Fibroblast of upper back skin (primary cell): ENCODE measurements at places on chromosomes 3 and 15.
A peak's percentile ranks its signal among the peaks of the same experiment; 100 is the strongest.

DNA sequence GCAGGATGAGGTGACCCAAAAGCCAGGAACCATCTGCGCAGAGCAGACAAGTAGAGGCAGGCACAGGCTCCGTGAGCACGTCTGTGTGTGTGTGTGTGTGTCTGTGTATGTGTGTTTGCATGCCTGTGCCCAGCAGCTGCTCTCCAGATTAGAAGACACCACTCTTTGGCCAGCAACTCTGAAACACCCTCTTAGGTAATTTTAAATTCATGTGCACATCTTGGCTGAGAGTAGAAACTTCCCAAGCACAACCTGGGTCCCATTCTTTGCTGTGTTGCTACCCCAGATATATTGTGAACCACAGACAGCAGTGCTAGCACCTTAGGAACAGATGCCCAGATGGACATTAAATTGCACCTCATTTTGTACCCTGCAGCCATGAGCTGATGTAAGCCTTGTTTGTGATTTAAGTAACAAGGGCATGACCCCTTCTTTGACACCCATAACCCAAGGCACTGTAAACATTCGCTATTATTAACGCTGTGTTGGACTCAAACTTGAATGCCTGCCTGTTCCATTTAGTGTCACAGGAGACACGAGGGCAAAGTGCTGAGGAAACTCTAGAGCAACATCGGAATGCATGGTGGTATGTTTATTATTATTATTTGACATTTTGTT is at the start of gene FILIP1L:
FILIP1L (minus strand) TSS at position 89 of the 618 bp plus-strand sequence.
- no peak for DNase-seq

DNA sequence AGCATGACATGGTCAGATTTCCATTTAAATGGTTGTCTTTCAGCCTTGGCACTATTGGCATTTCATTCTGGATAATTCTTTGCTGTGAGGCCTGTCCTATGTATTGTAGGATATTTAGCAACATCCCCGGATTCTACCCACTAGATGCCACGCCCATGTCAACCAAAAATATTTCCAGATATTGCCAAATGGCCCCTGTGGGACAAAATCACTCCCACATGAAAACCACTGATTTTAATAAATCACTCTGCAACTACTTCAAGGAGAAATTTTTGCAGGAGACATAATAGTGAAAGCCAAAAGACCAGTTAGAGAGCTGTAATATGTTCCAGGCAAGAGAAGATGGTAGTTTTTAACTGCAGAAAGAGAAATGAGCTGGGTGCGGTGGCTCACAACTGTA is 55.9 kb upstream of the RARB start:
- peak; percentile 90 for DNase-seq

GRCh38 chr3:69044608-69045007 is 7.5 kb downstream of the TMF1 start:
- no peak for DNase-seq

GRCh38 chr3:60497902-60498301 is 753.4 kb downstream of the FHIT start:
- no peak for DNase-seq

DNA sequence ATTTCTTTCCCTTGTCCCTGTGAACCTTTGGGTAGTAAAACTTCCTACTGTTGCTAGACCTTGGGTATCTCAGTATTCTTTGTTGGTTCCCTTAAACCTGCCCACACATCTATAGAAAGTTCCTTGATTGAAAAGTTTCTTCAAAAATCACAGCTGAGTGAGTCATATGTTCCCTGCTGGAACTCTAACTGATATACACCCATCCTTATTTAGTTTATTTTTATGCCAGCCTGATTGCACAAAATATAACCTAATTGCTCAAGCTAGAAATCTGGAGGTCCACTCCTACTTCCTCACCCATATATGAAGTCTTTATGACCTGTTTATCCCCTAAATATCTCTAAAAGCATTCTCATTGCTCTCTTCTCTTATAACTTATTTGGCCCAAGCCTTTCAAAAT is 13.7 kb upstream of the GJD2 start:
- no peak for DNase-seq

DNA sequence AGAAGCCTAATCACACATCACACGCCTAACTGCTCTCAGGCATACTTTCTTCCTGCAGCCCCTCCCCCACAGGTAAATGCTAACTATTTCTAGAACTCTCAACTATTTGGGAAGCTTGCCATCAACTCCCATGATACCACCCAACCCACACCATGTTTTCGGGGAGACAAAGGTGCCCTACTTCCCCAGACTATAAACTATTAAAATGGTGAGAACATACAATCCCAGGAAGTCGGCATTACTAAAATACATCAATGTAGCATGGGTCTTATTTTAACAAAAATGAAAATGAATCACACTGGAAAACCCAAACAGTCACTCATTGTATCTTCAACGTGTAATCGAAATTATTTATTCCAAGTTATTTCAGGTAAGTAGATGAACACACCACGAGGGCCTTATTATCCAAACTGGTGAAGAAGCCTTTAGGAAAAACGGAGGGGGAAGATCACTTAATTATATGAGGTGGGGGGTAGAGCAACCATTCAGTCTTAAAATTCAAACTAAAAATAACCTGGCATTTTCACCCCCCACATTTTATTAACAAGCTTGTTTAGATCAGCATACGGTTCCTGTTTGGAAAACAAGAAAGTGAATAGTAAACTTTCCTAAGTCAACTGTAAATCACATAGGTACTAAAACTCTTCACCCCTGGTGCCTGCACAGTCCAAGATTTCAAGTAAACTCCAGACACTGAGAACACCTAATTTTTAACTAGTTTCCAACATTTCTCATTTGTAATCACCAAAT is 1.9 kb downstream of the TBL1XR1 start:
- peak; percentile 58 for DNase-seq
